Suprapubic skin (tissue), 4 donors: ENCODE measurements at places on chromosomes 16 and 17.

DNA sequence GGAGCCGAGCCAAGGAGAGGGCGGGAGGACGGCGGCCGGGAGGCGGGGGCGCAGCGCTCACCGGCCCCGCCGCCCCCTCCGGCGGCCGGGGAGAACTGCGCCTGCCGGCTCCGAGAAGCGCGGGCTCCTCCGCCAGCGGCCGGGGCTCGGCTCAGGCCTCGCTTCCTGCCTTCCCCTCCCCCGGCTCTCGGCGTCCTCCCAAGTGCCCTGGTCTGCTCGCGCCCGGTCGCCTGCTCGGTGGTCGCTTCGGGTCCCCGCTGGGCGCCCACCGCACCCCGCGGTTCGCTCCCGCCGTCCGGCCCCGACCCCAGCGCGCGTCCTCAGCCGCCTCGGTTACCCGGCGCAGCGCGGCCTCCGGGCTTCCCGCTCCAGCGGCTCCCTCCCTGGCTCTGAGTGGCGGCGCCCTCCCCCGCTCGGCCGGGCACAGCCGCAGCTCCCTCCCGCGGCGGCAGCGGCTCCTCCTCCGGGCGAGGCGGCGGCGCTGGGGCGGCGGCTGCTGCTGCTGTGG, 313 bp downstream of the UBTF start:
- DNase-seq: no peak

GRCh38 chr17:50947782-50948543, 81.8 kb upstream of the TOB1 start:
- peak; percentile 78 for DNase-seq

GRCh38 chr16:13312063-13312462, 410.7 kb downstream of the SHISA9 start:
- no peak for DNase-seq

- DNase-seq: no peak
Observed at GRCh38 chr16:52953215-52953614, 99.5 kb downstream of the CHD9NB start.

DNA sequence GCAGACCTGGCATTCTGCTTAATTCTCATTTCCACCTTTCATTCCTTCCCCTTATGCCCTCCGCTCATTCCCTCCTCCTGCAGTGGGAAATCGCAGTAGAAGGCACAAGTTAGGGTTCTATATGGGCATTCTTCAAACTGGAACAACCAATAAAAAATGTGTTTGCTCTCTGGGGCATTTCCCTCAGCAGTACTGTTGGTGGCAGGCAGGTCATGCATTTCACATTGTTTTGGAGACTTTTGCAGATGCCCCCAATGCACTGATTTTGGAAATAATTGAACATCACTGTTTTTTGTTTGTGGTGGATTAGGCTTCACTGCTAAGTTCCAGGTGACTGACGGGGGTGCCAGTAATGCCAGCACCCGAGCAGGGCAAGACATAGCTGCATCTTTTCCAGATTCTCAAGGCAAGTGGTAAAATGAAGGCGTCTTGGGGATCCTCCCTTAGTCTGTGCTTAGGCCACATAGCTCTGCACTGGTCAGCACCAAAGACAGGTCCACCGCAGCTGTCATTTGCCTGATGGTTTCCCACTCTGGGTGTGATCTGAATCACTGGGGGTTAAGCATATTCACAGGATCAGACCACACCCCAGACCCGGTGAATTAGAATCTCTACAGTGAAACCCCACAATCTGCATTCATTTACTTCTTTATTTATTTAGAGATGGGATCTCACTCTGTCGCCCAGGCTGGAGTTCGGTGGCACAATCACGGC, 304.5 kb downstream of the CPPED1 start:
- DNase-seq: no peak

GRCh38 chr17:78939615-78940014, 14.4 kb upstream of the TIMP2 start:
- no peak for DNase-seq

- no peak for DNase-seq
Observed at GRCh38 chr17:8204761-8205555, 5.4 kb downstream of the AURKB start.

GRCh38 chr16:70713342-70713741, 27.5 kb upstream of the MTSS2 start:
- no peak for DNase-seq

- DNase-seq: no peak
Observed at GRCh38 chr17:56838687-56839086, 4.7 kb downstream of the DGKE start.

GRCh38 chr16:4915226-4915761, 21.7 kb downstream of the PPL start:
- no peak for DNase-seq

- DNase-seq: no peak
Observed at GRCh38 chr16:12729448-12729847, 74.2 kb downstream of the CPPED1 start.

GRCh38 chr17:82799591-82799990, 40.2 kb downstream of the ZNF750 start:
- no peak for DNase-seq

DNA sequence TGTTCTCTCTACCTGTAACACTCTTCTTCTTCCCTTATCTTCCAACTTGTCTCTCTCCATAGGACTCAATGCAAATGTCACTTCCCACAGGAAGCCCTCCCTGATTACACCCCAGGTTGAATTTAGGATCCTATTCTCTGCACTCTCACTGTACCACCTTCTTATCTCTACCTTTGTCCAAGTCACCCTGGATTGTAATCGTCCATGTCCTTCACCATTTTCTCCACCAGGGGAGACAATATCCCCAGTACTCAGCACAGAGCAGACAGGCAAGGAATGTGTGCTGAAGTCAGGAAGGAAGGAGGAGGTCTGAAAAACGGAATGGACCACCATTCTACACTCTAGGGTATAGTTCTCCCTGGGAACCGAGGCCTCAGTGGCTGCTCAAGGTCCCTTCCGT, 14.2 kb downstream of the C16orf82 start:
- no peak for DNase-seq

DNA sequence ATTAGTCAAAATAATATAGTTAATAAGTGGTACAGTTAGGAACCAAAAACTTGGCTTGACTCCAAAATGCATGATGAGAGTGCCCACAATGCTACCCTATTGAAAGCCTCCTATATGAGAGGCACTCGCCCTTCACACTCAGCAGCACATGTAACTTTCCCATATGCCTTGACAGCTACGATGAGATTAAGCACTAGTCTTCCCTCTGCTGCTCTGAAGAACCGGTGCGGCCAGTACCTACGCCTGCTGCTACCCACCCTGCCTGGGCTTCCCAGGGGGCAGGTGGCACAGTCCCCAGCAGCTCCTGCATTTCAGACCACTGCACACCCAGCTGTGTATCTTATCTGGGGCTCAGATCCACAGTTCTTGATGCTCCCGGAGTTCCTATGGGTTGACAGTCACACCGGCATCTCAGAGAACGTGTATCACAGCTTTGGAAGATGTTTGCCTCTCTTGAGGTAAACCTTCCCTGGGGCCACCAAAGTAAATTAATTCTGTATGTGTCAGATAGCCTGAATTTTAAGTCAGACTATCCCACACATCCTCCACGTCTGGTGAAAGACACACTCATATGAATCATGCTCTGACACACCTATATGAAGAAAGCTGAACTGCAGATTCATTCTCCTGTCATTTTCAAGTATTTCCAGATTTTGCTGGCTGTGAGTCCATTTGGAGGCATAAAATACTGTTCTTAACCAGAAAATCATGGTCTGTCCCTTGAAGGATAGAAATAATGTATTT, 77.8 kb downstream of the MYH10 start:
- DNase-seq: no peak

DNA sequence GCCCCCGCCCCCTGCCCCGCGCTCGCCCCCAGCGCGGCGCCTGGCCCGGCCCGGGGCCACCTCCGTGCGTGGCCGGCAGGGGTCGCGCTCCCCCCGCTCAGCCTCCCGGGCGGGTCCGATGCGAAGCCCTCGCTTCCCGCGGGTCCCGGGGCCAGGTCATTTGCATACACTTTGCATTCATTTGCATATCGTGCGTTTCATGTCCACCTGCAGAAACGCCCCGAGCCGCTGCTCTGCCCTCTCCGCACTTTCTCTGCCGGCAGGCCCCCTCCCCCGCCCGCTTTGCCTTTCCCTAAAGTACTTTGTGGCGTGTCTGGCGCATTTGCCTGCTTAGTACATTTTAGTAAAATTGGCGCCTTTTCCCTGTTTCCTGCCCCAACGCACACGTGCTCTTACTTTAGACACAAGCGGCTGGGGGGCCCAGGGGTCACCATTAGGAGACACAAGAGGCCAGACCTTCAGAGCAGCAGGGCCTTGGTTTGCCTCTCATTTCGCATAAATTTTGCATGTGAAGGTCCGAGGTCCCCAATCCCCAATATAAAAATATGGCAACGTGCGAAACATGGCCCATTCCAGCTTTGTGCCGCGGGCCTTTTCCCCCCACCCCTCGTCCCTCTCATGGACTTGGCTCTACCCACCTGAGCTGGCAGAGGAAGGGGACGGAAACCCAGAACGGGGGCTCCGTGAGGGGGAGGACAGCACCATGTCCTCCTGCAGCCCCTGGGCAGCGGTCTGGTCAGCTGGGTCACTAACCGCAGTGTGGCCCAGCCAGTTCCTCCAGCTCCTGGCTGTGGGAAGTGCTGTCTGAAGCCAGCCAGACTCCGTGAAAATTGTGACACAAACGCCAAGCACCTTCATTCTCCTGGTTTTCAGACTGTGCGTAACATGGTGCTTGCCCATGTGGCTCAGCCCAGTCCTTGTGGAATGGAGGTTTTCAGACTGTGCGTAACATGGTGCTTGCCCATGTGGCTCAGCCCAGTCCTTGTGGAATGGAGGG, 34.8 kb downstream of the CBFA2T3 start:
- no peak for DNase-seq

- no peak for DNase-seq
Observed at GRCh38 chr16:47622451-47623176, 161.5 kb downstream of the PHKB start.

GRCh38 chr17:74303305-74303704, 22.7 kb upstream of the KIF19 start:
- DNase-seq: no peak

DNA sequence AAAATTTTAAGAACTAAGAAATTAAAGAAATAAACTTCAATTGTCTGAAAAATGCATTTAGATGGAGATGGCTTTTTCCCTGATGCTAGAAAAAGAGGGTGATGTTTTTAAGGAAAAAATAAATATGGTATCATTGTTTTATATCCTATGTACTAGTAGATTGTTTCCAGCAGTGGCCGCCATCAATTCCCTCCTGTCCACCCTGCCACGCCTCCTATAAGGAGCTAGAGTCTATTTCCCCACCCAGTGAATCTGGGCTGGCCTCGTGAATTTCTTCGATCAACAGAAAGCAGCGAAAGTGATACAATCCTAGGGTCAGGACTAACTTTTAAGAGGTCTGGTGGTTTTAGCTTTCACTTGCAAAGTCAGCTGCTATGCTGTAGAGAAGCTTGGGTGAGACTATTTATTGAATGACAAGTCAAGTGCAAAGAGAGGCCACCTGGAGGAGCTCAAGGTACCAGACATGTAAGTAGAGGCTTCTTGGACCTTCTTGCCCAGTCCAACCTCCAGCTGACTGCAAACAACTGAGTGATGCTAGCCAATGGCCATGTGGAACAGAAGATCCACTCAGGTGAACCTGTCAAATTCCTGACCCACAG, 80.9 kb upstream of the MTMR4 start:
- no peak for DNase-seq

- no peak for DNase-seq
Observed at GRCh38 chr16:50967827-50968612, 183.1 kb downstream of the SALL1 start.

DNA sequence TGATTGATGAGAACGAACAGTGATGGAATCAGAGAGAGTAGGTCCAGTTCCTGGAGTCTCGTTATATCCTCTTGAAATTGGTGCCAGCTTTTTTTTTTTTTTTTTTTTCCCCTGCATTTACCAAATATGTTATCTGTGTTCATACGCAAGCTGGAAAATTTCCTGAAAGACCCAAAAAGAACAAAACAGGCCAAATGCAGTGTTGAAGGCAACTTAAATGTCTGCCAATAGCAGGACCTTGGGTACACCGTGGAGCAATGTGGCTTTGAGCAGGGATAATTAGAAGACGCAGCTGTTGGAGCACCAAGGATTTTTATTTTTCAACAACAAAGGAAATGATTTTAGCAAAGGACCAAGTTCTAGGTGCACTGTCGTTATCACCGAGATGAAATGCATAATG, 105.0 kb downstream of the ABCC6 start:
- DNase-seq: no peak

- DNase-seq: no peak
Observed at GRCh38 chr17:66353937-66354401, 51.6 kb downstream of the PRKCA start.

GRCh38 chr16:10828851-10829366, 10.3 kb upstream of the TVP23A start:
- DNase-seq: peak; percentile 93

DNA sequence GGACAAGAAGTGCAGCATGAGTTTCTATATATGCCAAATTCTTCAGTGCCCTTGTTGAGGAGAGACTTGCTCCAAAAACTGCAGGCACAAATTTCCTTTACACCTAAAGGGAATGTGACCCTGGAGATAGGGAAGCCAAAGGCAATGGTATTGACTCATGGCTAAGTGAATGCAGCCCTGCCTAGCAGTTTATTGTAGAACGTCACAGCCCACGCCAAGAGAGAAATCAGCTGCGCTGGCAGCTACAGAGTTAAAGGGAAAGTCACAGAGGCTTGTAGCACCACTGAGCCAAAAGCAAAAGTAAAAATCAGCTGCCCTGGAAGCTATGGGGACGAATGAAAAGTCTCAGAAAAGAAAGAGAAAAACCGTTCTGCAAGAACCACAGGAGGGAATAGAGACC, 10.1 kb downstream of the POLR3K start:
- no peak for DNase-seq

DNA sequence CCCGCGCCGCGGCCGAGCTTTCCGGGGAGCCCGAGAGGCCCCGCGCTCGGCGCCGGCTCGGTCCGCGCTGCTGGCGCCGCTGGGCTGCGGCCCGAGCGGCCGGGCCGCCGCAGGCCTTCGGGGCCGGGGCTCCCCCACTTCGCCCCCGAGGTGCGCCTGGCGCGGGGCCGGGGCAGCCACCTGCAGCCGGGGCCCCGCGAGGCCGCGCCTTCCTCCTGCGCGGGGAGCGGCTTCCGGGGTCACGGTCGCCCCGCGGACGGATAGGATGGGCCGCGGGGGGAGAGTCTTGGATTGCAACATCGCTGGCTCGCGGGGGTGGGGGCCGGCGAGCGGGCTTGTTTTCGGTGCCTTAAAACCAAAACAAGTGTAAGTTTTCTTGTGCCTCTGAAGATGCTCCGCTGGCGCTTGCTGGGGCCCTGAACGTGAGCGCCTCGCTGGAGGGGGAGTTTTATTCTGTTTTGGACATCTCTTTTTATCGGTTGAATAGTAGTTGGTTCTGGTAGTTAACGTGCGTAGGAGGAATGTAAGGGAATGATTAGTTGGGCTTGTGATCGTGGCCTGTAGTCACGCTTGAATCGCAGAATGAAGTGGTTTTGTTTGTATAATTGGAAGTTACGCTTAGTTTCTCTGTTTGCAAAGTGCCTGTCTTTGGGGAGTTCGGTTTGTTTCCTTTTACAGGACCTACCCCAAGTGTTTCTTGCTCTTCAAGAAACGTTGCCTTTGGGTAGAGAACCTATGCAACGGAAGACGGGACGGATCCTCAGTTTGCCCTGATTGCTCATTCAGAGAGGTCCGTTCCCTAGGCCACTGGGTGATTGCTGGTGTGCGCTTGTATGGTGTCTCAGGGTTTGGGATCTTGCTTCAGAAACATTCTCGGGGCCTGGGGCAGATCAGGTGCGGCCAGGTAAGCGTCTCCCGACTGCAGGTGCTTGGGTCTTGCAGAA, 724 bp downstream of the UBE2I start:
- no peak for DNase-seq
